NCI-H2107 (cell line): ENCODE measurements at places on chromosomes 7 and 10.

GRCh38 chr7:91459539-91459938 lies 195.3 kb downstream of the FZD1 start:
- DNase-seq = no peak

- DNase-seq = no peak
Measured at GRCh38 chr10:73131913-73132686, 21.8 kb downstream of the NUDT13 start.

GRCh38 chr10:44552726-44553125 lies 167.8 kb upstream of the CXCL12 start:
- no peak for DNase-seq

DNA sequence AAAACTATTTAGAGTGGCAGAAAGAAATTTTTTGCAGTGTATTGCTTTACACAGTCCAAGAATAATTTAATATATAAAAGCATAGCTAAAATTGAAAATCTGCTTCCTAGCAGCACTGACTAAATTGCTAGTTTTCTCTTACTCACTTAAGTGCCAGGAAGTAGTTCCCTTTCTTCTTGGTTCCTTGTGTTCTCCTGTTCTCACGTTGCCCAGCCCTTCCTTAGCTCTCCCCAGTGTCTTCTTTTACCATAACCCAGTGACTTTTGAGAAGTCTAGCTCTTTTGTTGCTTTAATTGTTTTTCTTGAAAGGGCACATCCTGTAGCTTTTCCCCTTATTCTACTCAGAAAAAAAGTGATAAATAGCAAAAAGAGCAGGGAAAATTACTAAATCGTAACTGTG lies 215.5 kb downstream of the THSD7A start:
- DNase-seq = no peak

- no peak for DNase-seq
Measured at GRCh38 chr10:317271-317769, 182.1 kb downstream of the ZMYND11 start.

DNA sequence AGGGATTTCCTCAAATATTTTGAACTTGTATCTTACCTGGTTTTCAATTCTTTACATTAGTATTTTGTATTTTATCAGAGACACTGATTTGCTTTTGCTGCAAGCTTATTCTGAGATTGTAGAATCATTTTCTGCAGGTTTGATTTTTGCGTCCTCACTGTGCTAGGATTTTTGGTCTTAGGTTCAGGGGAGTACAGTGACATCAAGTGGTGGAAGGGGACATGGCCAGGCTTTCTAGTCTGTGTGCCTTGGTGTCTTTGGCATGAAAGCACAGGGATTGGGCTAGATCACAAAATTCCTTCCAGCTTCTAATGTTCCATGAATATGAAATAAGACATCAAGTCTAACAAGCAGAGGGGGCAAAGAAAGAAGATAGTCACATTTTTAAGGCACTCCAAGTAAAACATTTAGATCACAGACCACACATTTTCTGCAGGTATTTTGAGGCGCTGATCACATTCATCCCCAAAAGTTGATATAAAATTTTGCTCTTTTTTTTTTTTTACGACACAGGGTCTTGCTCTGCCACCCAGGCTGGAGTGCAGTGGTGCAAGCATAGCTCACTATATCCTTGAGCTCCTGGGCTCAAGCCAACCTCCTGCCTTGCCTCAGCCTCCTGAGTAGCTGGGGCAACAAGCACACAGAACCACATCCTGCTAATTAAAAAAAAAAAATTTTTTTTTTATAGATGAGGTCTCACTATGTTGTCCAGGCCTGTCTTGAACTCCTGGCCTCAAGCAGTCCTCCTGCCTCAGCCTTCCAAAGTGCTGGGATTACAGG lies 124.4 kb downstream of the PON1 start:
- DNase-seq = peak; percentile 28

DNA sequence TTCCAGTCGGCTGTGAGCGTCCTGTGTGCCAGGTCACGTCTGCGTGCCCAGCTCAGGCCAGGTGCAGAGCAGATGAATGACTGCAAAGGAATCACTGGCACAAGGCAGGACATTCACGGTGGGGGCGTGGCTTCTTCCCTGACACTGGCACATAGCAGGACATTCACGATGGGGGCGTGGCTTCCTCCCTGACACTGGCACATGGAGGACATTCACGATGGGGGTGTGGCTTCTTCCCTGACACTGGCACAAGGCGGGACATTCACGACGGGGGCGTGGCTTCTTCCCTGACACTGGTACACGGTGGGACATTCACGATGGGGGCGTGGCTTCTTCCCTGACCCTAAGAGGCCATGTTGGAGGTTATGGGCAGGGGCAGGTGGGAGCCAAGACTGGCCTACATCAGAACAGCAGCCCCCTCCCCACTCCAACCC lies 64.3 kb downstream of the MYL10 start:
- DNase-seq = no peak

GRCh38 chr7:82677493-82677892 lies 233.9 kb upstream of the CACNA2D1 start:
- no peak for DNase-seq
